Kidney (tissue), 22 donors: ENCODE measurements at places on chromosomes 5 and 9. TPM values are rescaled to one million over a fixed set of nuclear protein-coding genes. Genes with fewer than 3 reads are reported as not detected.

The GRIN1 gene
- total RNA-seq, result 0.47 TPM

The GLRA1 gene
- not detected for total RNA-seq

The LPAR1 gene
- total RNA-seq, result 28.2 TPM

The GALNT12 gene
- total RNA-seq, result 10.8 TPM

The SPINK13 gene
- total RNA-seq, result 1.6 TPM
